ENCODE measurements at places on chromosomes 5 and 9.

DNA sequence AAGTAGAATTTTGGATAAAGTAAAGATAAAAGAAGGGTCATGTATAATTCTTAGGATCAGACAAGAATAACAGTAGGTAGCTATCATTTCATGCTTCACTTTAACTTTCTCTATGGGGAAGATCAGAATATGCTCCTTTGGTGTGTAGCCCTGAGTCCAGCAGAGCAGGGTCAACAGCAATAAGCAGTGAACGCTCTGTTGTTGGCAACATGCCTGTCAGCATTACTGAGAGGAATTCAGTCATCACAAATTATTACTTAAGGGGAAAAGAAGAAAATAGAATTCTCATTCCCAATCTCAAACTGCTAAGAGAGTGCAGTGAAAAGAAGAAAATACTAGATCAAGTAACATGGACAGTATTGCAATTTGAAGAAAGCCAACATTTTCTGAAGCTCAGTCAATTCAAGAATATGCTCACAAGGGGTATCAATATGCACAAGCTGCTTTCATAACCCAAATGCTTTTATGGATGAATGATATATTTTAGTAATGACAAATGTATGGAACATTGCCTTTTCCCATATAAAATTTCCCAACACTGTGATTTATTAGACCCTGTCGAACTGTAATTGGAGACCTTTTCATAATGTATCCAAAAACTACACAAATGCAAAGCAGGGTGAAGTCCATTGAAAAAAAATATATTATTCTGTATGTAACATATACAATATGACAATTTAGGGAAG lies 1359.4 kb downstream of the EFNA5 start:
- DNase-seq: no peak

- no peak for DNase-seq
These were observed 71.3 kb downstream of the RASEF start for GRCh38 chr9:82991671-82992070.

DNA sequence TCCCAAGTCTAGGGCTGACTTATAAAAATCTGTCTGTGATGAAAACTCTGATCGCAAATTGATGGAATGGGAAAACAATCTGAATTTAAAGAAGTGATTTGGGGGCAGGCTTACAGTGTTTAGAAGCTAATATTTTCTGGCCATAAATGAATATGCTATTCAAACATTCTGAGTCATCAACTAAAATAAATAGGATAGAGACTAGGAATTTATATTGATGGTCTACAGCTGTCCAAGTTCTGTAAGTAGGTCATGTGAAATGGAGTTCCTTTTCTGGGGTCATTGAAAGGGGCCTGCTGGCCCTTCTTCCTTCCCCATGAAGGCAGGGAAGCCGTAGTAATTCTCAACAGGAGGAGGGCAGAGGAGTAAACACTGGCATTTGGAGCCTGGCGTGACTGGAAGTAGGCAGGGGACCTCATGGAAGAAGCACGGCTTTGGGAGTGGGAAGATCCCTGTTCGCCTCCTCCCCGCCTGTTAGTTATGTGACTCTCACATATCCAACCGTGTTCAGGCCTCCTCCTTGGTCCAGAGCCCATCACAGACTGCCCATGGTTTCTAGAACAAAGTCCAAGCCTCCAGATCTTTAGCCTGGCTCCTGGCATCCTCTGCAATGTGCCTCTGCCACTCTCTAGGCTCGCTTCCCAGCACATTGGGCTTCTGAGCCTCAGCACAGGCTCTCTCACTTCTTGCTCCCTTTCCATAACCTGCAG lies 31.7 kb downstream of the ALG2 start:
- no peak for DNase-seq

- no peak for DNase-seq
These were observed 508 bp downstream of the MOCS2 start for GRCh38 chr5:53109056-53109442.

DNA sequence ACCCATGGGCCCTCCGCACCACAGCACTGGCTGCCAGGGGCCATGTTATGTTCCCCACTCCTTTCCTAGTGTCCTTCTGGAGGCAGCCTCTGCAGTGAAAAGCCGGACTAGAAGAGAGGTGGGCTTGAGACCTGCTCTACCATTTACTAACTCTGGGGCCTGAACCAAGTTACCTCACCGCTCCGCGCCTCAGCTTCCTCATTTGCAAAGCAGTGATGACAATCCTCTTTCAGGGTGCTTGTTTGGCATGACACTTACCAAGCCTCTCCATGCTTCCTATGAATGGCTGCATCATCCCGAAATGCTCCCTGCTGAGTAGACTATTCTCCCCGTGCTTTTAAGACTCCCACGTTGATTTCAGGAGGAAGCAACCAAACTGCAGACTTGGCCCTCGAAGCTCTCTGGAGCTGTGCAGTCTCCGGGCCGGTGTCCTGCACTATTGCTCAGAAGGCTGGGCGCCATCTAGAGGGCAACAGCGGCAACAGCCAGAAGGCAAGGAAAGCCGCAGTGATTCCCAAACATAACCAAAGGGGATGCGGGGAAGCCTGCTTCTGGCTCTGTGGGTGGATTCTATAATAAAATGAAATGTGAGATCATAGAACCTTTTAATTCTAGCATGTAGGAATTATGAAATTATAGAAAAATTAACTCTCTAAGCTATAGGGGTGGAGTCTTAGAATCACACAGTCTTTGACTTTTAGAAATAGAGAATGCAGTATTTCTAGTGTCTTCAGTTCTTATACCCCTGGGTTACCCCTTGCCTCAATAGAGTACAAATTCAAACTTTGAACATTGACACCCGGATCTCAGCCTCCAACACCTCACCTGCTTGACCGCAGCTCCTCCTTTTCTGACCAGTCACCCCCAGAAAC lies 599.8 kb upstream of the BRINP1 start:
- peak; percentile 3 for DNase-seq

DNA sequence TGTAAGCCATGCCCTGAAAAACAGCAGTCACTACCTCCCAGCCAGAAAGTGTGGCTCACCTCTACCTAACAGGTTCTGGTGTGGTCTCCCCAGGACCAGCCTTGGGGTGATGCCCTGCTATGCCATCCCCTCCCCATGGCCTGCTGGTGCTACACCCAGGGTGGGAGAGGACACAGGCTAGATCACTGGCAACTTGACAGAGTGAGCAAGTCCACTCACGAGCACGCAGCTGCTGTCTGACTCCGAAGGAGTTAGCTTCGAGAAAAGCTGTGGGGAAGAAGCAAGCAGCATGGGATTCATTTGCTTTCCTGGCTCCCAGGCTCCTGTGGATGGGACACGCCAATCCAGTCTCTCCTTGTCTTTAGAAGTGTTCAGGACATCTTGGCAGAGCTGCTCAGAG lies 102.2 kb downstream of the COL5A1 start:
- DNase-seq: no peak

DNA sequence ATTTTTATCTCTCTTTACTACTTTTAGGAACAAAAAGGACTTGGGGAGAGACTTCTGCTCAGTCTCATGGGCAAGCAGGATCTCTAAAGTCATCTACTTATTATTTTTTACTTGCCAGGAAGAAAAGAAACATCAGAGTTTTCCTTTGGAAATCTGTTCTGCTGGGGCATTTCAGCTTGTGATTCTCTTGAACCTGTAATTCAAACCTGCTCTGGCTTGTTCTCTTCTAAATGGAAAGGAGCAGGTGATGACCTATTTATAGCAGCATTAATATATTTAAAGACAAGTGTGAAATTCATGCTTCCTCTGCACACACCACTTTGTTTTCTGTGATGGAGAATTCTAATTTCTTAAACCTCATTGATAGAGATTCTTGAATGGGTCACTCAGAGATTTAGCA lies 2.0 kb downstream of the ADCY2 start:
- no peak for DNase-seq

DNA sequence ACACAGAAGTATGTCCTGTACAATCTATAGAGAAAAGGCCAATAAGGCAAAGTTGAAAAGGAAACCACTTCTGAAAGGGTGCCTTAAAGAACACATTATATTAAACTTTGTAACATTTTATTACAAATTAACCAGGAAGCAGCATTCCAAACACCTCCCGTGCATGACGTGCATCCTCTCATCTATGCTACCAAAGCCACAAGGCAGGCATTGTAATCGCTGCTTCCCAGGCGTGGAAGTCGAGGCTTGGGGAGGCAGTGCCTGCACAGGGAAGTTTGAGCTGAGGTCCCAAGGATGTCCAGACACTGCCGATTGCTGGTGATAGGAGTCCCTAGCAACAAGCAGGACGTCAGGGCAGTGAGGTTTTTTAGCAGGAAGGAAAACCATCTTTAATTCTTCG lies 44.3 kb upstream of the BARHL1 start:
- no peak for DNase-seq

GRCh38 chr9:131559421-131560000 lies 14.2 kb downstream of the PRRT1B start:
- no peak for DNase-seq

- DNase-seq: no peak
These were observed 5.4 kb downstream of the PIK3R1 start for GRCh38 chr5:68220914-68221313.

- no peak for DNase-seq
These were observed 141.5 kb downstream of the RMI1 start for GRCh38 chr9:84121991-84122523.

- DNase-seq: no peak
These were observed 26.3 kb downstream of the GSN start for GRCh38 chr9:121294151-121294743.

- DNase-seq: no peak
These were observed 7.4 kb downstream of the SEMA5A start for GRCh38 chr5:9538504-9538903.

- DNase-seq: no peak
These were observed 556.7 kb upstream of the TLE4 start for GRCh38 chr9:79014929-79015699.

DNA sequence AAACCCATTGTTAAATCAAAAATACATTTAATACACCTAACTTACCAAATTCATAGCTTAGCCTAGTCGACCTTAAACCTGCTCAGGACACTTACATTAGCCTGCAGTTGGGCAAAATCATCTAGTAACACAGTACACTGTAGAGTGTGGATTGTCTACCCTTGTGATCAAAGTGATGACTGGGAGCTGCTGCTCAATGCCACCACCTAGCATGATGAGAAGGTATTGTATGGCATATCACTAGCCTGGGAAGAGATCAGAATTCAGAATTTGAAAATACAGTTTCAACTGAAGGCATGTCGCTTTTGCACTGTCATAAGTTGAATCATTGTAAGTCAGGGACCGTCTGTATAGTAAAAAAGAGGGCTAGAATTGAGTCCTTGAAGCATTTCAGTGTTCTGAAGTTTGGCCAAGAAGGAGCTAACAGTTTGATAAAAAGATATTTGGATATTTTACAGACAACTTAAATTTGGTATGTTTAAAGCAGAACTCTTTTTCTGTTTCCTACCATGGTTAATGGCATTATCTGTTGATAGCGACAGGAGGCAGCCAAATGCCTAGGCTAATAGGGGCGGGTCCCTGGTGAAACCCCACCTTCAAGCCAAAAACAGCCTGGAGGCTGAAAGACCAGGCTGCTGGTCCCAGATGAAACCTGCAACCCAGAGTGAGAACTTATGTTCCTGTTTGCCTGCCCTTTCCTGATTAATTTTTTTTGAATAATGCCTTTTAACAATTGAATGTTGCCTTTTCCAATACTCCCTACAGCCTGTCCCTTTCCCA lies 23.0 kb downstream of the SMIM15 start:
- no peak for DNase-seq

- no peak for DNase-seq
These were observed 17.9 kb downstream of the TMEM245 start for GRCh38 chr9:109101810-109102209.

DNA sequence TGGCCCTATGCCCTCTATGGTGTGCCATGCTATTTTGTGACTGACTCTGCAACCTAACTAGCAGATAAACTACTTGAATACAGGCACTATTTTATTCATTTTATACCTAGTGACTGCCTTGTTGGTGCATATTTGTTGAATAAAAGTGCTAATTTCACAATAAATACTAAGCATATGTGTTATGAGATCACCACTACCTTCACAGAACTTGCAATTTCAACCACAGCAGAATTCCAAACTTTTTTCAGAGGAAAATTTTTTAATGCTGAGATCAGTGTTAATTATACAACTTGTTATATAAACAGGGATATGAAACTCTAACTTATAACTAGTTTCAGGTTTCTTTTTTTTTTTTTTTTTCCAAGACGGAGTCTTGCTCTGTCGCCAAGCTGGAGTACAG lies 94.8 kb downstream of the NR3C1 start:
- no peak for DNase-seq

DNA sequence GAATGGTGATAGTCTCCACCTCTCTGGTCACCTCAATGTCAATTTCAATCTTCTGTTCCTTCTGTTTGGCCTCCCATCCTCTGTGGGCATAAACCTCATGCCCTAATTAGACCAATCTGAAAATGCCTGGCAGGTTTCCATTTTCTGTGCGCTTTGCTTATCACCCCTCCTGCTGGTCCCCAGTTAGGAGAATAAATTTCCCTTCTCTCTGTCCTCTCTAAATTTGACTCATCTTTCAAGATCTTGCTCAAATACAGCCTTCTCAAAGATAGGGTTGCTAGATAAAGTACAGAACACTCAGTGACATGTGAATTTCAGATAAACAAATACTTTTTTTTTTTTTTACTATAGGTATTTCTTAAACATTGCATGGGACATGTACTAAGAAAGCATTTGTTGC lies 69.4 kb upstream of the CD180 start:
- no peak for DNase-seq

- no peak for DNase-seq
These were observed 200.2 kb downstream of the DAB2IP start for GRCh38 chr9:121851641-121852091.

- DNase-seq: no peak
These were observed 47.4 kb upstream of the KIF2A start for GRCh38 chr5:62258654-62259053.

- DNase-seq: no peak
These were observed 23.8 kb downstream of the RETREG1 start for GRCh38 chr5:16593013-16593412.

GRCh38 chr9:14080959-14081542 lies 232.9 kb downstream of the NFIB start:
- DNase-seq: no peak
